ENCODE measurements at places on chromosomes 7 and 10. TPM values are rescaled to one million over a fixed set of nuclear protein-coding genes. Genes with fewer than 3 reads are reported as not detected.

The DYNC1I1 gene
- total RNA-seq, result not detected

The FAM241B gene
- total RNA-seq, result 4.2 TPM

DNA sequence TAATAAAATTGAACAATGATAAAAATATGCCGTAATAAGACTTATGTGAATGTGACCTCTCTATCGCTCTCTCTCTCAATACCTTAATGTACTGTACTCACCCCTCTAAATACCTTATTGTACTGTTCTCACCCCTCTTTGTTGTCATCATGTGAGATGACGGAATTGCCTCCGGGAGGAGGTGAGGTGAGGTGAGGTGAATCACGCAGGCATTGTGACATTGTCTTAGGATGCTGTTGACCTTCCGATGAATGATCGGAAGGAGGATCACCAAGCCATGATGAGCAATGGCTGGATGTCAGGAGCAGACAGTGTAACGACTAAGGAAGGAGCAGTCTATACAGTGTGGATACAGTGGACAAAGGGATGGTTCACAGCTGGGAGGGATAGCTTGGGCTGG lies 87.4 kb upstream of the FAM20C start:
- H3K36me3 ChIP-seq, result peaks cover 2% of the 10 kb centered on the region
- H3K27ac ChIP-seq, result no peak overlapping the region
- peaks cover 4% of the 10 kb centered on the region for H3K27me3 ChIP-seq
- no peak overlapping the region for H3K4me3 ChIP-seq
- DNase-seq, result no peak

DNA sequence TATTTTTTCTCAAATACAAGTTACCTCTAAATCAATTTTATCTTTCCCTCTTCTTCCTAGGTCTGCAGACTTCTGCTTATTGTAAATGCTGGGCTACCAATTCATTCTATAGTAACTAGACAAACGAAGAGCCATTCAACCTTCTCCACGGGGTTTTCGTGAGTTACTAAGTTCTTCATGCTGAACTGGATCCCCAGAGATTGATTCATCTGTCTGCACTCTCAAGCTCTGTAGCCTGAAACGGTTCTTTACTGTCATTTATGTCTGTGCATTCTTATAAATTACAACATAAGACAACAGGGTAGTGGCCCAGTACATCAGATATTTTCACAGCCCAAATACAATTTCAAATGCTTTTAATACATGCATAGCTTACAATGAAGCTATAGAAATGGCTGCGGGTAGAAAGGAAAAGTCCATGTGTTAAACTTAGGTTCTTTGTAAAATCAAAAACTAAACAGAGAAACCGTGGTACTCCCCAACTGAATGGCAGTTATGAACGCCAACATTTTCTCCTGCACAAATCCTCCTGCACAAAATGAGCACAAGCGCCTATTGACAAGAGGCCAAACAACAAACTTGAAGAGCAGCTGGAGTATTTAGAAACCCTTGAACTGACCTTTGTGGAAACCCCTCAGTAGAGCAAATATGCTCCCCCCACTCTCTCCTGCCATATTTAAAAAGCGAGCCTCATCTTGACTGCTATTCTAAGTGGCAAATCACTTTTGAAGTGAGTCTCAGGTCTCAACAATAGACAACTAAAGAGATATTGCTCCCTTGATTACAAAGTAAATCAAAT lies 20.7 kb downstream of the LAMB1 start:
- no peaks in the 10 kb centered on the region for H3K4me1 ChIP-seq
- H3K36me3 ChIP-seq, result no peaks in the 10 kb centered on the region
- no peak overlapping the region for H3K4me3 ChIP-seq
- no peak overlapping the region for H3K27ac ChIP-seq
- DNase-seq, result no peak

GRCh38 chr7:83519240-83519639 lies 129.7 kb downstream of the SEMA3E start:
- H3K36me3 ChIP-seq, result no peaks in the 10 kb centered on the region
- H3K4me1 ChIP-seq, result no peaks in the 10 kb centered on the region
- no peak overlapping the region for H3K4me3 ChIP-seq
- no peak overlapping the region for H3K27ac ChIP-seq
- H3K27me3 ChIP-seq, result no peaks in the 10 kb centered on the region

DNA sequence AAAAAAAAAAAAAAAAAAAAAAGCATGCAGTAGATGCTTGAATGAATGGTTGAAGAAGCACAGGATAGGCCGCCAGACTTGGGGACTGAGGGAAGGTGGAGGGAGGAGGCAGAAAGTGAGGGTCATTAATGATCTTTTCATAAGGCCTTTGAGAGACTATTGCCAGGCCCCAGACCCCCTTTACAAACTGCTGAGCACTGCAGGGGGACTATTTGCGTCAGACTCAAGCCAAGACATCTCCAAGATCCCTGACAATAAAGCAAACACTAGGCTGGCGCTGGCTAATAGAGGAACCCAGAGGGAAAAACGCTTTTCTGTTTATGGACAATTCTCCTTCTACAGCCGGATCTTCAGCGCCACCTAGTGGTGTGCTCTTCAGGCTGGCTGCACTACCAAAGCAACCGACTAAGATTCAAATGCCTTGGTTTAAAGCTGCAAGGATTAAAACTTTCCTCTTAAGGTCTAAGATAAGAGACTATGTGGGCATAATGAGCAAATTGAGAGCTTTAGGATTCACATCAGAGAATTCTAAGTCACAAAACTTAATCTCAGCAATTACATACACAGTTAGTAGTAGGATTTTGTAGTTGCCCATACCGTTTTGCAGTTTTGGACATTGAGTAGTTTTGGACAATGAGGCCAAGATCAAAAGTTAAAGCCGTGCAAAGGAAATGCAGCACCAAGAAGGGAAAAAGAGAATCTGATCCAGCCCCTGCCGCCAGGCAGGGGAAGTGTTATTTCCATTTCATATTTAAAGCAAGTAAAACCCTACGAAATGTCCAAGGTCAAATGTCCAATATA lies 17.9 kb upstream of the AGK start:
- peaks cover 2% of the 10 kb centered on the region for H3K4me1 ChIP-seq
- DNase-seq, result peak; percentile 64
- H3K27me3 ChIP-seq, result peaks cover 40% of the 10 kb centered on the region
- H3K4me3 ChIP-seq, result no peak overlapping the region
- no peaks in the 10 kb centered on the region for H3K36me3 ChIP-seq

- H3K4me1 ChIP-seq, result no peaks in the 10 kb centered on the region
- DNase-seq, result no peak
- H3K4me3 ChIP-seq, result no peak overlapping the region
- H3K36me3 ChIP-seq, result no peaks in the 10 kb centered on the region
Observed at GRCh38 chr10:122233857-122234348, 37.2 kb upstream of the BTBD16 start.

Measured in activated CD4-positive, alpha-beta T cell treated with anti-CD3 and anti-CD28 coated beads, Interleukin-2, amount 10 ng/mL, durations not matched to agents 7 days and 5 days (primary cell).